IMR-90 (cell line): ENCODE measurements at places on chromosomes 4 and X. TPM values are rescaled to one million over a fixed set of nuclear protein-coding genes. Genes with fewer than 3 reads are reported as not detected.

Gene CFAP99
- total RNA-seq = not detected in 2 replicates

Gene SLC25A5
- 216 and 282 TPM in 2 replicates for total RNA-seq

Gene PRR32
- total RNA-seq = not detected in 2 replicates

Gene ADRA2C
- total RNA-seq = under 0.01 and 0.28 TPM in 2 replicates

Gene TDO2
- 0.18 and 0.28 TPM in 2 replicates for total RNA-seq

Gene SCD5
- total RNA-seq = 12.4 and 17.2 TPM in 2 replicates

Gene PDGFRA
- total RNA-seq = 157 and 168 TPM in 2 replicates

Gene CXCL6
- total RNA-seq = not detected in 2 replicates

Gene SUPT20HL2
- not detected in 2 replicates for total RNA-seq

Gene MAGEE2
- total RNA-seq = not detected in 2 replicates

Gene PABPC4L
- total RNA-seq = 0.72 and 1.1 TPM in 2 replicates

Gene GTPBP6
- 24.0 and 24.7 TPM in 2 replicates for total RNA-seq

Gene FOXR2
- not detected in 2 replicates for total RNA-seq

Gene RS1
- total RNA-seq = not detected in 2 replicates

Gene FAAH2
- not detected in 2 replicates for total RNA-seq

Gene TMPRSS11F
- not detected in 2 replicates for total RNA-seq

Gene COL25A1
- under 0.01 TPM in 2 replicates for total RNA-seq

Gene FGF5
- 18.6 and 35.8 TPM in 2 replicates for total RNA-seq

Gene F9
- total RNA-seq = not detected in 2 replicates

Gene TMSB4X
- total RNA-seq = 9,222 and 11,116 TPM in 2 replicates

Gene USP9X
- total RNA-seq = 104 and 115 TPM in 2 replicates

Gene ATP1B4
- total RNA-seq = not detected in 2 replicates

Gene HCCS
- total RNA-seq = 24.0 and 35.8 TPM in 2 replicates

Gene MAGEE1
- 0.54 and 0.56 TPM in 2 replicates for total RNA-seq

Gene CENPC
- total RNA-seq = 6.6 and 13.6 TPM in 2 replicates

Gene TENM3
- total RNA-seq = 127 and 173 TPM in 2 replicates

Gene TEX13C
- total RNA-seq = not detected in 2 replicates

Gene BST1
- total RNA-seq = 5.3 and 6.6 TPM in 2 replicates

Gene FGB
- total RNA-seq = not detected in 2 replicates

Gene WDR45
- total RNA-seq = 25.3 and 40.7 TPM in 2 replicates

Gene CXXC4
- total RNA-seq = under 0.01 TPM in 1 of 2 replicates, not detected in the other

Gene BMPR1B
- total RNA-seq = 0.90 and 1.1 TPM in 2 replicates

Gene KIAA1210
- not detected in 2 replicates for total RNA-seq

Gene MAGEA11
- not detected in 2 replicates for total RNA-seq

Gene DMD
- total RNA-seq = 10.6 and 11.8 TPM in 2 replicates

Gene MAOB
- 0.28 and 0.36 TPM in 2 replicates for total RNA-seq

Gene PPP4R3C
- total RNA-seq = not detected in 2 replicates

Gene UGT2B17
- total RNA-seq = not detected in 2 replicates

Gene MAGEC2
- not detected in 2 replicates for total RNA-seq

Gene DMRTC1
- not detected in 2 replicates for total RNA-seq

Gene SSX4B
- not detected in 2 replicates for total RNA-seq

Gene VEGFC
- total RNA-seq = 22.9 and 26.9 TPM in 2 replicates

Gene OCIAD2
- 16.5 and 19.2 TPM in 2 replicates for total RNA-seq

Gene TCP11X2
- total RNA-seq = not detected in 2 replicates

Gene NAA11
- not detected in 2 replicates for total RNA-seq

Gene NHSL2
- 0.72 and 0.83 TPM in 2 replicates for total RNA-seq

Gene TLR6
- 3.9 and 4.4 TPM in 2 replicates for total RNA-seq

Gene AMTN
- total RNA-seq = not detected in 2 replicates

Gene CSTF2
- 27.8 and 30.3 TPM in 2 replicates for total RNA-seq

Gene LRCH2
- 4.3 and 8.1 TPM in 2 replicates for total RNA-seq

Gene MSX1
- 1.1 TPM in 2 replicates for total RNA-seq

Gene WDR1
- total RNA-seq = 782 and 992 TPM in 2 replicates
